Small intestine (tissue), 16 donors: ENCODE measurements at places on chromosomes 6 and 20.
A peak's percentile ranks its signal among the peaks of the same experiment; 100 is the strongest.

- no peaks in the 10 kb centered on the region for H3K4me1 ChIP-seq
- H3K4me3 ChIP-seq = peak overlapping the region; percentile 90
- no peaks in the 10 kb centered on the region for H3K36me3 ChIP-seq
- H3K27me3 ChIP-seq = no peaks in the 10 kb centered on the region
These were observed 224 bp downstream of the MPC1 start for GRCh38 chr6:166382500-166382932.

DNA sequence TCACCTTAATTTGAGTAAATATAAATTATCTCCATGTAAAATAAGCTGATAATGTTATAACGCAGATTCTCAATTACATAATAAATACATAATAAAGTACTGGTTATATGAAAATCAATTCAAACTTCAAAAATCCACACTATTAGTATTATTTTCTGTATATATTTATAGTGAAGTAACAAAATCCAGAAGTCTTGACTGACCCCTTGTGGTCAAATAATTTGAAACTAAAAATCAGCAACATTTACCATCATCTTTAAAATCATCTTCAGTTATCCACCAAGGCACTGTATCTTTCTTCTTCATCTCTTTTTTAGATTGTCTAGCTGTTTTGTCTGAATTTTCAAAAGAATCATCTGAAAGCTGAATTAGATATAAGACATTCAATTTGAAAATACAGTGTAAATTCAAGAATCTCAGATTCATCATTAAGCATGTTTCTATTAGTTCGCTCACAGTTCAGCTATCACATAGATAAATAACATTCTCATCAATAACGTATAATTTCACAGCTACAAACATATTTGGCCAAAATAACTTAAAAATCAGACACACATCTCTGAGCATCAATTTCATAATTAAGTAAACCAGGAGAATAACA, 6.5 kb downstream of the CEP162 start:
- H3K4me1 ChIP-seq = no peaks in the 10 kb centered on the region
- peak; percentile 37 for DNase-seq
- H3K4me3 ChIP-seq = no peak overlapping the region
- no peaks in the 10 kb centered on the region for H3K27me3 ChIP-seq
- H3K36me3 ChIP-seq = no peaks in the 10 kb centered on the region

DNA sequence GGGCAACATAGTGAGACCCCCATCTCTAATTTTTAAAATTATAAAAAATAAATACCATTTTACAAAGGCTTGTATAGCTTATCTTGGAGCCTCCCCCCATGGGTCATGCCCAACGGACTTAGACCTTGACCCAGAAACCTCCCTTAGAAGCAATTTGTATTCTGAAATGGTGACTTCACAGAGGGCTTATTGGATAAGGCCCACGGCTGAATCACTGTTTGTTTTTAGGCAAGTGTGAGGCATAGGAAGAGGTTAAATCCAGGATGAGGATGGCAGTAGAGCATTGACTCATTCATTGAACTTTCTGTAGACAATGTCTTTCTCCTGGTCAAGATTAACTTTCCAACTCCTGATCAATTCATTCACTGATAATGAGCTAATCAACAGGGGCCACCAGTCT, 6.2 kb upstream of the SNAI1 start:
- H3K4me1 ChIP-seq = no peaks in the 10 kb centered on the region
- peaks cover 3% of the 10 kb centered on the region for H3K27me3 ChIP-seq
- no peaks in the 10 kb centered on the region for H3K36me3 ChIP-seq
- H3K4me3 ChIP-seq = no peak overlapping the region
- peak; percentile 44 for DNase-seq
- peak overlapping the region; percentile 62 for H3K27ac ChIP-seq

DNA sequence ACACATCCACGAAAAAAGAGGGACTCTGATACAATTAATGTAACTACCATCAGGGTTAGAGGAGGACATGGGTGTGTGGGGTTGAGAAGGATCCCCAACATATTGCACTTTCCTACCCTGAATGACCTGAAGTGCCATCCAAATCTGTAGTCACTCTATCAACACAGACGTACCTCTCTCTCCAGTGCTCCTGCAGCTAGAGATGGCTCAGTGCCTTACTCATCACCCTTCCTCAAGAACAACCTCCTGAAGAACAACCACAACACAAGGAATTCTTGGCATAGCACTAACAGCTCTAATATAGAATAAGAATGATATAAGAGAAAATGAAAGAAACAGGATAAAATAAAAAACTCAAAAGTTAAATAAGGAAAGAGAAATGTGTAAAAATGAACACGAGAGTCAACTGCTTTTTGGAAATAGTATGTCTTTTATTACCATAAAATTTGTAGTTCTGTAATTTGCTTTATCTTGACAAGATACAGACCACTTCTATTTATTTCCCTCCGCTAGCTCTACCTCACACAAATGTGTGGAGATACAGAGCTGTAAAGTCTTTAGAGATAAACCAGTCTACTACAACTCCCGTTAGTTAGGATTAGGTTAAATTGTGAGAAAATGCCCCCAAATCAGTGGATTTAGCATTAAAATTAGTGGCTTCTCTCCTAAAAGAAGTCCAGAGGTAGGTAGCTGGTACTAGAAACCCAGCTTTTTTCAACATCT, 63.9 kb downstream of the REV3L start:
- peaks cover 2% of the 10 kb centered on the region for H3K36me3 ChIP-seq
- no peak overlapping the region for H3K27ac ChIP-seq
- H3K27me3 ChIP-seq = no peaks in the 10 kb centered on the region

GRCh38 chr20:2874456-2874855, 1.2 kb downstream of the PTPRA start:
- no peak overlapping the region for H3K4me3 ChIP-seq
- peaks cover 26% of the 10 kb centered on the region for H3K27me3 ChIP-seq
- H3K27ac ChIP-seq = no peak overlapping the region
- peak; percentile 11 for DNase-seq

DNA sequence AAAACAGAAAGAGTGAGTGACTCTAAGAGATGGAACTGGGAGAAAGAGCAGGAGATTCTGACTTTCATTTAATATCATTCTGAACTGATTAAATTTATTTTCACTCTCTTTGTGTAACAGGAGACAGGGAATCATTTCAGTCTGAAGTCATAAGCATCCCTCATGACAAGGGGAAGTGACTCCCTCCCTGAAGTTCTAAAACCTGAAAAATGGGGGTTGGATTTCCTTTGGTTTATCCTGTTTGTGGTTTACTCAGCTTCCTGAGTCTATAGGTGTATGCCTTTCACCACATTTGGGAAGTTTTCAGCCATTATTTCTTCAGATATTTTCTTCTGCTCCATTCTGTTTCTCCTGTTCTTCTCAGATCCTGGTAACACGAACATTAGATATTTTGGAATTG, 3.4 kb upstream of the FKBP1A start:
- no peaks in the 10 kb centered on the region for H3K36me3 ChIP-seq
- no peak overlapping the region for H3K4me3 ChIP-seq
- no peak overlapping the region for H3K27ac ChIP-seq
- peaks cover 7% of the 10 kb centered on the region for H3K4me1 ChIP-seq
- no peaks in the 10 kb centered on the region for H3K27me3 ChIP-seq
- DNase-seq = no peak
